ENCODE measurements at places on chromosomes 11 and 22.

DNA sequence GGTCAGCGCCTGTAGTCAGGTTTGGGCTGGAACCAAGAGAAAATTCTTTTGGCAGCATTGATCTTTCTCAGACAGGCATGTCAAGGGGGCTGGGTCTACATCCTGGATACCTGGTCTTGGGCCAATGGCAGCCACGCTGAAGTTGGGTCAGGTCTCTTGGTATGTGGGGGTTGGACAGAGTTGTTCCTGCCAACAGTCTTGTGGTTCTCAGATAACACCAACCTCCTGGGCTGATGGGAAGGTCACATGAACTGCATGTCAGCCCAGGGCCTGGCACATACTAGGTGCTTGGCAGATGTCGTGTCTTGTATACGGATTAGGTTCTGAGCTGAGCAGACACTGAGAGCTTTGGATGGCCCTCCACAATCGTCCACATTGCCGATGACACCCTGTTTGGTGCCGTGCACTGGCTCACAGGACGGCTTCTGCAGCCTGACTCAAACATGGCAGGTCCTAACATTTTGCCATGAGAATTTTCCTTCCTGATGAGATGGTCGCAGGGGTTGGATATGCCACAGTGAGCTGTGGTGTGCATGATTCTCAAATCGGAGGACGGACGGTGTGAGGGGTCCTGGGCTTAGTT is 42.0 kb downstream of the FBLN1 start:
- DNase-seq: no peak

DNA sequence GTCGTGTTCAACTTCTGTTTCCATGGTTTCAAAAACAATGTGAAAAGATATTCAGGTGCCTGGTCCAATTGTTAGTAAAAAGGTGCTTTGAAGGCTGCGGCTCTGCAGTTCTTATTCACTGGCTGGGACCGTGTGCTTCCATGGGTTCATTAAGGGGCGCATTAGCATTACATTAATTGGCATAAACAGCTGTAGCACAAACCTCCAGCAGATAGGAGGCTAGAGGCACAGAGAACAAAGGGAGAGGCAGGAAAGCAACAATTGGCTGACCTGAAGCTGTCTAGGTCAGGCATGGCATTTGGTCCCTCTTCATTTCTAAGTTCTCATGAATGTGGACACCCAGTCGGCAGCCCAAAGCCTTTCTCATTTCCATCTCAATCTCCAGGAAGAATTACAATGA is 16.6 kb downstream of the PAK1 start:
- no peak for DNase-seq

DNA sequence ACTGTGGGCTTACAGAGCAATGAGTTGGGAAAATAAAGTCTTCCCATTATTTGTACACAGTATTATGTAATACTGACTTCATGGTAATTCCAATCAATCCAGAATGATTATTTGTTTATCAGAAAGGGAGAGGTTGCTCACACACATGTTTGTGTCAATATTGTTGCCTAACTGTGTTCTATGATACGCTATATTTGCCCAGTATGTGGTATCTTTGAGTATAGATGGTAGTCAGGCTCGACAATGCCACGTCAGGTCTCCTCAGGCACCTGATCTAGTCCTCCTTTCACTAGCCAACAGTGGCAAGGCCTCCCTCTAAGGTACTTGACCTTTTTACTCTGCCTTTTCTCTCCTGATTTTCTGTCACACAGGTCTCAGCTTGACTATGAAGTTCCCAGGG is 5.3 kb downstream of the DNHD1 start:
- no peak for DNase-seq

DNA sequence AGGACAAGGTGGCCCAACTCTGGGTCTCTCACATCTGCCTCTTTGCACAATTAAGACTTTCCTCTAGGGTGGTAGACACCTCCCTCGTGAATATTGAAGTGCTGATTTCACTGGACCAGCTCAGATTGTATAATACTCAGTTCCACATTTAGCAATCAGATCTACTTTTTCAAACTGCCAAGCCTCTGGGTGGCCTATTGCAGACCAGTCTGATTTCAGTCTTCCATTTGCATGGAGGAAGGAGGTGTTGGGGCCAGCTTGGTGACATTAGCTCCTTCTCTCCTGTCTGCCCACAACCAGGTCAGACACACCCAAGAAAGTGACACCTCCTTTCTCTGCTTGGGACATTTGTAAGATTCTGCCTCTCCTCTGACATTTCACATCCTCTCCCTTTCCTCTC is 78.2 kb downstream of the PPFIBP2 start:
- no peak for DNase-seq

- DNase-seq: no peak
These were observed 35.3 kb upstream of the HORMAD2 start for GRCh38 chr22:30044881-30045493.

DNA sequence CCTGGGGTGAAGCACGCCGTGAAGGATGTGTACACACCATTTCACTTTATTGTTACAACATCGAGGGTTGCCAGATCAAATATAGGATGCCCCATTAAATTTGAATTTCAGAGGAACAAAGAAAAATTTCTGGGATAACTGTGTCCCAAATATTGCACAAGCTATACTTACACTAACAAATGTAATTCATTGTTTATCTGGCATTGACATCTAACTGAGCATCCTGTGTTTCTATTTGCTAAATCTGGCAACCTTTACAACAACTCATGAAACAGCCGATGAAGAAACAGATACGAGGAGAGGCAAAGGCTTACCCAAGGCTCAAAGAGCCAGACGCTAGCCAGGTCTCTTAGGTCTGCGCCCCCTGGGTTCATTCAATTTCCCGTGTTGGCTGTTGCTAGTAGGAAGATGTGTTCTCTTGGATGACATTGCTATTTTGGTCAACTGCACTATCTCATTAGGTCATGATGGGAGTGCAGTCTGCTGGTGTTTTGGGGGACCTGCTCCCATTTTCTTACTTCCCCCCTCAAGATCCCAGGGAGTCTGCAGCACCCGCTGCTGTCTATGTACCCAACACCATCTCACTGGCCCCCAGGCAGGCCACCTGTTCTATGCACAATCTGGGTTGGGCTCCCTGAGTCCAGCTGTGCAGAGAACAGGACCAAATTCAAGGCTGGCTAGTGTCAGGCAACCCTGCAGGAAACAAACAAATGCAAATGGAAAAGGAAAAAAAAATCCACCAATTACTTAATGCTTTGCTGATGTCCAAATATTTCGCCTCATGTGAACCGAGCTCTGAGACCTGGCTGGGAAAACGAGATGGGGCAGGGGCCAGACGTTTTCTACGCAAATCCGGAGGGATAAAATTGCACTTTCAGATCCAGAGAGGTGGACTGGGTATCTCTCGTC is 560.9 kb downstream of the MIAT start:
- no peak for DNase-seq

- no peak for DNase-seq
These were observed 15.5 kb upstream of the TIMP3 start for GRCh38 chr22:32786027-32786418.

GRCh38 chr11:44607987-44608386 is 42.5 kb downstream of the CD82 start:
- no peak for DNase-seq

- no peak for DNase-seq
These were observed 12.4 kb upstream of the MTMR3 start for GRCh38 chr22:29870574-29870973.

DNA sequence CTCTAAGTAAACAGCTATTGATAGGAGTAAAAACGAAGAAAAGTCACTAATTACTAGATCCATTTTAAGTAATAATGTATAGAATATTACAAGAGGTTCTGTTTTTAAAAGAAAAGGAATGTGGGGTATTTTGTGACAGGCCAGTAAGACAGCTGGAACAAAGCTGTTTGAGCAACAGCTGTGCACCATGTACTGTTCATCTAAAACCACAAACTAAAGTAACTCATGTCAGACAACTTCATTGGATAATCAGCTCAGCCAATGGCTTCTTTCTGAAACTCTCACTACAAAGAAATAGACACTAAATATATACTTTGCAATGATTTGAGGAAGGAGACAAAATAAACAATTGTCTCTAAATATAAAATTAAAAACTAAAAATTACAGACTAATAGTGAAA is 16.1 kb downstream of the RRAS2 start:
- DNase-seq: no peak

GRCh38 chr22:49185312-49185969 is 642.2 kb downstream of the BRD1 start:
- DNase-seq: no peak

DNA sequence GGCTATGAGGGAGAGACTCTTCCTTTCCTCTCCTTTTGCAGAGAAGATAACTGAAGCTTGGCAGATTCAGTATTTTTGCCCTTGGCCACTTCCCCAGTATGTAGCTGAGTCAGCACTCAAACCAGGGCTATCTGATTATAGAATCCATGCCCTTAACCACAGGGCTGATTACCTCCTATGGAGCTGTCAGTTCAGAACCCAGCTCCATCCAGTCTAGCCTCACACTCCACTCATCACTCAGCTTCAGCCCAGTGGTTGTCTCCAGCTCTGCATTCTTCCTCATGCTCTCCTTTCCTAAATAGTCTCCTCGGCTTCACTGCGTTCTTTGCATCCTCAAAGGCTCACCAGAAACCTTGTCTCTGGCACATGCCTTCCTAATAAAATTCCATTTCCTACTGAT is 151.6 kb upstream of the BLID start:
- DNase-seq: no peak

GRCh38 chr11:96339706-96340554 is 3.1 kb downstream of the MAML2 start:
- DNase-seq: no peak

DNA sequence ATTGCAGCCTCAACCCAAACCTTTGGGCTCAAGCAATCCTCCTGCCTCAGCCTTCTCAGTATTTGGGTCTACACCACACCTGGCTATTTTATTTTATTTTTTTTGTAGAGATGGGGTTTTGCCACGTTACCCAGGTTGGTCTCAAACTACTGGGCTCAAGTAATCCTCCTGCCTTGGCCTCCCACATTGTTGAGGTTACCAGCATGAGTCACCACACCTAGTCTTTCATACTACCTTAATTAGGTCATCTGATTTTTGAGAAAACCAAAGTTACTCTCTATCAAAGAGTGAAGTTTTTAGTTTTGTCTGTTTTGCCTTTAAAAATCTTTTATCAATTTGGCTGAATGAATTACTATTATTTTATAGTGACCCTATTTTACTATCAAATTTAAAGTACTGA is 335.6 kb upstream of the LRRC4C start:
- DNase-seq: no peak

DNA sequence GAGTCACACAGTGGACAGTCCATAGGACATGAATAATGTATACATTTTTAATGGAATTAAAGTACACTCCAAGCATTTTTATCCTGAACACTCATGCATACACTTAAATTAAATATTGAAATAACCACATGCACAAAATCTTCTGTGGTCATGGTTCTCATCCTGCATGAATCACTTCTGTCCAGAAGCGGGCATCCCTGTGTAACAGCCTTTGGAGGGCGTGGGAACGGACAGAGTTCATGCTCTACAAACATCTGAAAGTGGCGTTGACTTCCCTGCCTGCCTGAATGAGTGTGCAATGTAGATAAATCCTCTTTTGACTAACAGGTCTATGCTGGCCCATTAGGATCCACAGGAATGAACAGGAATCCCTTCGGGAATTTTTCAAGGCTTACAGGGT is 780.2 kb downstream of the BRD1 start:
- no peak for DNase-seq

DNA sequence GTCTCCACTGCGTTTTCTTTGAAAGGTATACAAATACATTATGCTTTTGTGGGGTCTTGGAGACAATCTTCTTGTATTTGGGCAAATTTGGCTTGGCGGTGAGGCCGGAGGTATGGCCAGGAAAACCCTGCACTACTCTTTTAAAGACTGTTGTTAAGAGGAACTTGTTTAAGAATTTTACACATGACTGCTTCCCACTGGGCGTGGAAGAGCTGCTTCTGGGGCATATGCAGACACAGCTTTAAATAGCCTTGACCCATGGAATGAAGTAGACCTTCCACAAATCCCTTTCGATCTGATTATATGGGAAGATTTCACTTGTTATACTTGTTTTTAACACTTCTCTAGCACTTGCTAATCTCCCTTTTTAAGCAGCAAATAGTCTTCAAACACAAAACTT is 453.6 kb downstream of the MN1 start:
- DNase-seq: no peak

DNA sequence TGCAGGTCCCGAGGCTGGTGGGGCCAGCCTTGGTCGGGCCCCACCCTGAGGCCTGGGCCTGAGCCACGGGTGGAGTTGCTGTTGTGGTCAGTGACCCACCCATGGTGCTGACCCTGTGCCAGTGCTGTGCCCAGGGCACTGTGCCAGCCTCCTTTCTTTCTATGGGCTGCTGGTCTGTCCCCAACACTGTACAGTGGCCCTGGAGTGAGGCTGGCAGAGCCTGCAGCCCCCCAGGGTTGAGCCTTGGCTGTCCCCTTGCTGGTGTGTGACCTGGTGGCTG is 1235.7 kb downstream of the BRD1 start:
- no peak for DNase-seq

DNA sequence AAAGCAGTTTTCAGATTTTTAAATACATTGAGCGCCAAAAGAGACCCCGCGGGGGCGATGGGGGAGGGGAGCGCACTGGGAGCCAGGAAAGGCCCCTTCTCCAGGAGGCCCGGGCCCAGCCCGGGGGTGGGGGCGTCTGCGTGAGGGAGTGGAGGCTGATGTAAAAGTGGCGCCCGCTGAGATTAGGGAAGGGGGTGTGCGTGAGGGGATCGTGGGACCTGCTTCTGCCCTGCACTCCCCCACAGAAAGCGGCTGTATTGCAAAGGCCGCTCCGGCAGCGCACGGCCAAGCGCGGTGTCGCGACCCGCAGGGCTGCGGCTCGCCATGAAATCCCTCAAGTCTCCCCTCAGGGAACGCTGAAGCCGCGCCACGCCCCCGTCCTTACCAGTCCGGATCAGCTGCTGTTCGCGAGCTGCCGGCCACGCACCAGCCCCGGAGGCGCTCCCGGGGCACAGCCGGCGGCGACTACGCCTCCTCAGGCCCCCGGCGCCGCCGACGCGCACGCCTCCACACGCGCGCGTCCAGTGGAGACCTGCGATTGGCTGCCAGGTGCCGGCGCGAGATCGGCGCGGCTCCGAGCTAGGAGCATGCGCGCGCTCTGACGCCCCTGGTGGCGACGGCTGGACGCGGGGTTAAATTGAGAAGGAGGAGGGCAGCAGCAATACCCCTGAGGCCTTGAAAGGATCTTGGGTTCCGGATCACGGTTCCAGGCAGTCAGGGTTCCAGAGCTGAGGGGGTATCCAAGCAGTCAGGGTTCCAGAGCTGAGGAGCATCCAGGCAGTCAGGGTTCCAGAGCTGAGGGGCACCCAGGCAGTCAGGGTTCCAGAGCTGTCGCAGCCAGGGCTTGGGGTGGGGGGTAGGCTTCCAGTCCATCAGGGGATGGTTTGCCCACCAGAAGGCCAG is at the start of gene ZNF280B:
ZNF280B (minus strand) TSS at position 469 of the 903 bp plus-strand sequence. CDS start 19,344 bp downstream, outside the sequence.
- DNase-seq: peak; percentile 72

DNA sequence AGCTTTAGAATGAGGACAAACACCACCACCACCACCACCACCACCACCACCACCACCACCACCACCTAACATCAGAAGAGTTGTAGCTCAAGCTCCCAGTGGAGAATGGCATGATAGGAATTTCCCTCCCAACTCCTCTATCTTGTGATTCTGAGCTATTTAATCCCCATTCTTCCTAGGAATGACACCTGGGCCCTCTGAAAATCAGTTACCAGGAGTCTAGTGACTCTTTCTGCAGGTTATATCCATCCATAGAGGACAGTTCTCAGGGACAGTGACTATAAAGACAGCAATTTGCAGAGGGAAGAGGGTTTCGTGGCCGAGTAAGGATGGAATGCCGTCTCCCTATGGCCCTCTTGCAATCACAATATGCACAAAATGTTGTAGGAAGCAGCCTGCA is 27.8 kb downstream of the MYH9 start:
- DNase-seq: no peak

- DNase-seq: no peak
These were observed 3.7 kb downstream of the MAFF start for GRCh38 chr22:38205261-38206128.
